ENCODE measurements at places on chromosomes 16 and 17.
A peak's percentile ranks its signal among the peaks of the same experiment; 100 is the strongest.

GRCh38 chr16:89744813-89745212, 23.5 kb downstream of the ZNF276 start:
- no peak for DNase-seq

DNA sequence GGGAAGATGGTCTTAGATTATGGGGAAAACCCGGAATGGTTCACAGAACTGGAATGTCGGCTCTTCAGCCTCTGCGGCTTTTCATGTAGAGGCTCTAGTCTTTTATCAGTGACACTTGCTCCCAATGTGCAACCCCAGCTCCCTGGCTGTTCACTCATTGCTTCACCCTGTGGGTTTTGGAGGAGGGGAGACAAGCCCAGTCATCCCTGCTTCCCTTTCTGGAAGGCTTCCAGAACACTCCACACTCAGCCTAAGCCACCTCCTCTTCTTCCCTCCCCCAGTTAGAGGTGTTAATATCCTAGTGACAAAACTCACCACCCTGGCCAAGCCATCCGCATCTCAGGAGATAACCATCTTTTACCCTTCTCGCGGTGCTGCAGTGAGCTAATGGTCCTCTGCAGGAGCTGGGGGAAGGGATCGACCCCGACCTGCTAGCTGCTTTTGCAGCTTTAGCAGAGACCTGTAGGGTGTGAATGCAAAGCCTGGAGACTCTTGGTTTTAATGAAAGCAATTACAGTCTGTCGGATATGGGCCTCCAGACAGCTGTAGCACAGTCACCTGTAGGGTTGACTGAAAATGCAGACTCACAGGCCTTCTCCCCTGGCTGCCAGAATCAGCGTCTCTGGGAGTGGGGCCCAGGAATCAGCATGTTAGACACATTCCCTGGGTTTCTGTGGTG, 24.3 kb upstream of the LASP1NB start:
- DNase-seq, result peak; percentile 69

DNA sequence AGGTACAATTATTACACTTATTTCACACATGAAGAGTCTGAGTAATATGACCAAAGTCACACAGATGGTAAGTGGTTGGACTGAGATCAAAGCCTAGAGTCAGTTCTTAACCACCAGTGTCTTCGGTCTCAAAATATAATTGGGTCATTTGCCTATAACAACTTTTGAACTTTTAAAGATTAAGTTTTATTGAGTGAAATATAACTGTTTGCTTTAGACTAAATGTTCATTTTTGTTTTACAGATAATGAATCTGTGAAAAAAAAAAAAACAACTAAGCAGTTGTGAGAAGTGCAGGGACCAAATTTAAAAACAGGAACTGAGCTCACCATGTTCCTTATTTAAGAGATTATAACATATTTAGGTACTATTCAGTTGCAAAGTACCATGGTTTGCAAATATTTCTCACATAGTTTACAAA, 150.1 kb downstream of the ITFG1 start:
- no peak for DNase-seq

- DNase-seq, result no peak
Measured at GRCh38 chr17:69909389-69909788, 165.6 kb upstream of the KCNJ16 start.

GRCh38 chr17:58315281-58315711, 13.3 kb downstream of the TSPOAP1 start:
- DNase-seq, result no peak

- no peak for DNase-seq
Measured at GRCh38 chr17:39834017-39834416, 30.1 kb downstream of the IKZF3 start.

DNA sequence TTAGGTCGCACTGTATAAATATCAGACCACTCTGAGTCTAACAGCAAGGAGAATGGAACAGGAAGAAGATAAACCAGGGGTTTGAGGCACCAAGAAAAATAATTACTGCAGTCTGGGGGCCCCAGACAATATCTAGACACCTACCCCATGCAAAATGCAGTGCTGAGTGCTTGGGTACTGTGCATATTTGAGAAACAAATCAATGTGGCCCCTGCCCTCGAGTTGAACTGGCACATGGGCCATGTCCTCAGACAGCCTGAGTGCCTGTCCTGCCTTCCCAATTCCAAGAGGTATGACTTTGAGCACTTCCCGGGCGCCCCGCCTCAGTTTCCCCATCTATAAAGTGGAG, 6.2 kb upstream of the CIITA start:
- no peak for DNase-seq

GRCh38 chr16:5027575-5028235, 6.0 kb downstream of the NAGPA start:
- DNase-seq, result no peak

- peak; percentile 23 for DNase-seq
Measured at GRCh38 chr17:49035470-49036269, 38.5 kb downstream of the IGF2BP1 start.

- no peak for DNase-seq
Measured at GRCh38 chr17:70642059-70642458, 472.7 kb downstream of the KCNJ2 start.

- DNase-seq, result peak; percentile 45
Measured at GRCh38 chr16:10871157-10871991, 5.6 kb upstream of the CIITA start.

- DNase-seq, result no peak
Measured at GRCh38 chr16:64991001-64991400, 130.9 kb downstream of the CDH11 start.

DNA sequence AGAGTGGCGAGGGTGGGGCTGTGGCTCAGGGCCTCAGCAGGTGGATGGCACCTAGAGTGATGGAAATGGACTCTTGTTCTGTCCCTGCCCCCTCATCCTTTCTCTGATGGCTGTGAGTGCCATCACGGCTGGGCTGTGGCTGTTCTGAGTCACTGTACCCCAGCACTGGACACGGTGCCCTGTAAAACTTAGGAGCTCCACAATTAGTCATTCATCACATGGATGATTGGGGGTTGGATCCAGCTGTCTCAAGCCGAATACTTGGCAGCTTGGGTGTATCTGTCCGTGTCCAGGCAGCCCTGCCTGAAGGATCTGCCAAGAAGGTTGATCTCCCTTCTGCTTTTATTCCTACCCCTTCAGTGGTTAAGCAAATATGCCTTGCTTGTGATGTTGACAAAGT, 295.5 kb upstream of the EEF2KMT start:
- no peak for DNase-seq

- DNase-seq, result peak; percentile 90
Measured at GRCh38 chr16:23835390-23836077, at the start of gene PRKCB. Gene PRKCB, plus strand, starts transcription at chr16:23835983.

GRCh38 chr17:27381007-27381501, 75.2 kb upstream of the KSR1 start:
- DNase-seq, result peak; percentile 77

GRCh38 chr16:82675300-82675699, 48.5 kb downstream of the CDH13 start:
- no peak for DNase-seq

GRCh38 chr16:72202014-72202413, 30.1 kb upstream of the PMFBP1 start:
- DNase-seq, result no peak

DNA sequence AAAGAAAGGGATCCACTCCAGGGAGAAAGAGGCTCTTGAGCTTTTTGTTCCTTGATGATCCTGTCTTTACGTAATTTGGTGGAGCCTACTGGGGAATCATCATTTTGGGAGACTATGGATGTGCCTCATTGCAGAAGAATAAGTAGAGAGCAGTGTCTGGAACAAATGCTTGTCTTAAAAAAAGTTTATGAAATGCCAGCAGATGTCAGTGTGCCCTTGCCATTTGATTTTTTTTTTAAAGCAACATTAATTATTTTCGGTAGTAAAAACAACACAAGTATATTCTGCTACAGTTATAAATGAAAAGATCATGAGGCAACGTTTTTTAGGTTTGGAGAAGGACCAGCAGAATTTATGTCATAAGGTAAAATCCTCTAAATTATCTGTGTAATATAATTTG, 934.8 kb upstream of the EEF2KMT start:
- no peak for DNase-seq

DNA sequence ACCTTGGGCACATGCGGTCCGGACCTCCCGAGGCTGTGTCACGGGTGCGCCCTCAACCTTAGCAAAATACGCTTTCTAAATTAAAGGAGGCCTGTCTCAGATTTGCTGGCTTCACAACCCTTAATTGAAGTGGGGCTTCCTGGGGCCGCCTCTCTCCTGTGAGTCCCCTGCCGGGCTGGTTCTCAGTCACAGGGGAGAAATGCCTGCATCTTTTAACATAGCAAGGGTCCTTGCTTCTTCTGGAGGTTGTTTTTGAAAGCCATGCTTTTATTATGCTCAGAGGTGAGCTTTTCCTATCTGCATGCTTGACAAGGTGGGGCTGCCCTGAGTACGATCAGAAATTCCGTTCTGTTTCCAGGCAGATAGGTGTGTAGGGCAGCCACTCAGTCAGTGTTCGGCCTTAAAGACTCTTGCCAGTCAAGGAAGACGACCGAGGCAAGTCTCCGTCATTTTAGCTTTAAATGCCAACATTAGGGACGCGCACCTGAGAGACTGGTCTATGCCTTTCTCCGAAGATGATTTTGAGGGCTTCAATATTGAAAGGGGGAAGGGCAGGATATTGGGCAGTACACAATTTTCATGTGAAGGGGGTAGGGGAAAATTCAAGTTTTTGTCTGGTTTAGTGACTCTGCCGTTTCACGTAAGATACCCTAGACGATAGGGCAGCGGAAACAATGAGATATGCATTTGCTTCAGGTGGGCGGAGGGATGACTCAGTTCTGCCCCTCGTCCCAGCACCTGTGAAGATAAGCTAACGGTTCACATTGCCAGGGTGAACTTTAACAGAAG, 5.5 kb upstream of the SLC7A5 start:
- DNase-seq, result no peak

All from CD4-positive, alpha-beta T cell treated with Interleukin-17A for 1 hour (primary cell).